ENCODE measurements at places on chromosomes 4 and X.

DNA sequence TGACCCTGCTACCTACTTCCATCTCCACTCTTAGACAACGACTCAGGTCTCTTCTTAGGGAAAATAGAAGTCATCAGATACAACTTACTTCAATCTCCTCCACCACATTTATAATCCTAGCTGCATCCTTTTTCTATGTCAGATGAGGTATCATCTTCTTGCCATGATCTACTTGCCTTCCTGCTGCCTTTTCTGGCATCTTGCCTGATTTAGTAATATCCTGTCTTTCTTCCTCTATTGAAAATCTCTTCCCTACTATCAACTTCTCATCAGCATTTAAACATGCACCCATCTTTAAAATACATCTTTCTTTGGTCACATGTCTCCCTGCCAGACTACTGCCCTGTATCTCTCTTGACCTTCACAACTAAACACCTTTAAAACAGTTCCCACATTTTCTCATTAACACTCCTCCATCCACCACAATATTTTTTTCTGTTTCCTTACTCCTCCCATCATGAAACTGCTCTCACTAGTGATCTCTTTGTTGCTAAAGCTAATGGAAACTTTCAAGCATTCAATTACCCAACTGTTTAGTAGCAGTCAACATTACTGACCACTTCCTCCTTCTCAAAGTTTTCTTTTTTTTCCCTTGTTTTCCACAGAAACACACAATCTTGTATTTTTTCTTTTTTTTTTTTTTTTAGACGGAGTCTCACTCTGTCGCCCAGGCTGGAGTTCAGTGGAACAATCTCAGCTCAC is 100.8 kb upstream of the CXorf66 start:
- no peak overlapping the region for H3K27ac ChIP-seq
- H3K36me3 ChIP-seq, result no peaks in the 10 kb centered on the region
- no peak overlapping the region for H3K4me3 ChIP-seq
- no peaks in the 10 kb centered on the region for H3K4me1 ChIP-seq

DNA sequence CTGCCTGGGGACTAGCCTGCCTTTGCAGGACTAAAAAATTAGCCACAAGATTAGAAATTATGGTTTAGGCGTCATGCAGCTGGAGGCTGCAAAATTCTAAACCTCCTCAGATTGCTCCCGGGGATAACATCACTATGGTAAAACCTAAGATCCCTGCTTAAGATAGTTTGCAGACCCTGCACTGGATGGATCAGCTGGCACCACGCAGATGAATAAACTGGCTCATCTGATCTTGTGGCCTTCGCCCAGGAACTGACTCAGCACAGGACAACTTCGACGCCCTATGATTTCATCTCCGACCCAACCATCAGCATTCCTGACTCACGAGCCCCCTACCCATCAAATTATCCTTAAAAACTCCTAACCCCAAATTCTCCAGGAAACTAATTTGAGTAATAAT is 482.4 kb downstream of the SPRY1 start:
- H3K27ac ChIP-seq, result no peak overlapping the region
- no peak overlapping the region for H3K4me3 ChIP-seq
- no peak for DNase-seq
- H3K27me3 ChIP-seq, result no peaks in the 10 kb centered on the region

- no peak for DNase-seq
- no peaks in the 10 kb centered on the region for H3K36me3 ChIP-seq
- H3K4me3 ChIP-seq, result no peak overlapping the region
These were observed 110.7 kb upstream of the PPP2R3B start for GRCh38 chrX:497186-498014.

DNA sequence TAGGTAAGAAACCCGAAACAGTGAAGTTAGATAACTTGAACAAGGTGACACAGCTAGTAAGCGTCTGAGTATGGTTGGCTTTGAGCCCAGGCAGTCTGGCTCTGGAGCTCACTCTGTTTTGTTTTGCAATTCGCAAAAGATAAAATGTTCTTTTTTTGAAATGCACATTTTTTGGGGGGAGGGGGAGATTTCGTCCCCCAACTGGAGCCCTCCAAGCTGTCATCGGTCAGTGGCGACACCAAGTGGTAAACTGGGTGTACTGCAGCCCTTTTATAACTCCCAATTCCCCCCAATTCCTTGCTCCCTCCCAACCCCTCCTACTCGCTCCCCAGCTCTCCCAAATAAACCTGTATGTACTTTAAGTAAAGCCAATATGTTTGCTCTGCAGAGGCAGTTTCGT is 2.8 kb upstream of the CLCN5 start:
- H3K27ac ChIP-seq, result no peak overlapping the region
- no peaks in the 10 kb centered on the region for H3K27me3 ChIP-seq
- no peaks in the 10 kb centered on the region for H3K36me3 ChIP-seq

DNA sequence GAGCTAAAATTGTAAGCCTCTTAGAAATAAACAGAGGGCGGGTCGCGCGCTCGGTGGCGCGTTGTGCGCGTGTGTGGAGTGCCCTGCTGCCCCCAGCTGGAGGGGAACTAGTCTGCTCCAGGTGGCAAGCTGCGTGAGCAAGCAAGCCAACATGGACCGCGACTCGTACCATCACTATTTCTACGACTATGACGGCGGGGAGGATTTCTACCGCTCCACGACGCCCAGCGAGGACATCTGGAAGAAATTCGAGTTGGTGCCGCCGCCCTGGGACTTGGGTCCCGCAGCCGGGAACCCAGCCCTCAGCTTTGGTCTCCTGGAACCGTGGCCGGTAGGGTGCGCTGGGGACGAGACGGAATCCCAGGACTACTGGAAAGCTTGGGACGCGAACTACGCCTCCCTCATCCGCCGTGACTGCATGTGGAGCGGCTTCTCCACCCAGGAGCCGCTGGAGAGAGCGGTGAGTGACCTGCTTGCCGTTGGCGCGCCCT is 66.1 kb downstream of the DNAAF6 start:
- no peaks in the 10 kb centered on the region for H3K27me3 ChIP-seq
- no peaks in the 10 kb centered on the region for H3K4me1 ChIP-seq
- DNase-seq, result no peak
- H3K36me3 ChIP-seq, result no peaks in the 10 kb centered on the region
- no peak overlapping the region for H3K4me3 ChIP-seq

- no peaks in the 10 kb centered on the region for H3K36me3 ChIP-seq
- no peaks in the 10 kb centered on the region for H3K27me3 ChIP-seq
- DNase-seq, result no peak
- no peak overlapping the region for H3K27ac ChIP-seq
These were observed 128.9 kb downstream of the BANK1 start for GRCh38 chr4:101919373-101919977.

All from natural killer cell (primary cell).